ENCODE measurements at places on chromosomes 1 and 21.

DNA sequence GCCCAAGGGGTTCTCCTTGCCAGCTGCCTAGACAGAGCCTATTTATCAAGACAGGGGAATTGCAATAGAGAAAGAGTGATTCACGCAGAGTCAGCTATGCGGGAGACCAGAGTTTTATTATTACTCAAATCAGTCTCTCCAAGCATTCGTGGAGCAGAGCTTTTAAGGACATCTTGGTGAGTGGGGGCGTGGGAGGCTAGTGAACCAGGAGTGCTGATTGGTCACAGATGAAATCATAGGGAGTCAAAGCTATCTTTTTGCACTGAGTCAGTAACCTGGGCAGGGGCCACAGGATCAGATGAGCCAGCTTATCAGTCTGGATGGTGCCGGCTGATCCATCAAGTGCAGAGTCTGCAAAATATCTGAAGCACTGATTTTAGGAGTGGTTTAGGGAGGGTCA is 64.8 kb upstream of the MRPS6 start:
- DNase-seq = no peak

- DNase-seq = no peak
These were observed at the start of gene IVL for GRCh38 chr1:152907686-152908601. Gene IVL, plus strand, starts transcription at chr1:152908546. Its CDS starts 1,252 bp downstream, at chr1:152909798.

DNA sequence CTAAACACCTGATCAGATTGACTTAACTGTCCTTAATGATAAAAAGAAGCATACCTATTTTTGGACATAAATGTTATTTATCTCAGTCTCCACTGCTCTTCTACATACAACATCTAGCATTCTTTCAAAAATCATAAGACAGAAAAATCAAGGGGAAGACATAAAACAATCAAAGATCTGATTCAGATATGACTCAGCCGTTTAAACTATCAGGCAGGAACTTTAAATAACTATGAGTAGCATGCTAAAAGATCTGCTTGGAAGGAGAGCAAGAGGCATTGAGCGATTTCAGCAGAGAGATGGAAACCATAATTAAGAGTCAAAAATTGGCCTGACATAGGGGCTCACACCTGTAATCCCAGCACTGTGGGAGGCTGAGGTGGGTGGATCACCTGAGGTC is 27.2 kb upstream of the SLC22A15 start:
- no peak for DNase-seq

- no peak for DNase-seq
These were observed 52.9 kb downstream of the SUCO start for GRCh38 chr1:172585861-172586260.

DNA sequence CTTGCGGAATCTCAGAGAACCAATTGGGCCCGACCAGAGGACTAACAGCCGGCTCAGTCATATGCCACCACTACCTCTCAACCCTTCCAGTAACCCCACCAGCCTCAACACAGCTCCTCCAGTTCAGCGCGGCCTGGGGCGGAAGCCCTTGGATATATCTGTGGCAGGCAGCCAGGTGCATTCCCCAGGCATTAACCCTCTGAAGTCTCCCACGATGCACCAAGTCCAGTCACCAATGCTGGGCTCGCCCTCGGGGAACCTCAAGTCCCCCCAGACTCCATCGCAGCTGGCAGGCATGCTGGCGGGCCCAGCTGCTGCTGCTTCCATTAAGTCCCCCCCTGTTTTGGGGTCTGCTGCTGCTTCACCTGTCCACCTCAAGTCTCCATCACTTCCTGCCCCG is 49.8 kb downstream of the ACP6 start:
- DNase-seq = no peak

DNA sequence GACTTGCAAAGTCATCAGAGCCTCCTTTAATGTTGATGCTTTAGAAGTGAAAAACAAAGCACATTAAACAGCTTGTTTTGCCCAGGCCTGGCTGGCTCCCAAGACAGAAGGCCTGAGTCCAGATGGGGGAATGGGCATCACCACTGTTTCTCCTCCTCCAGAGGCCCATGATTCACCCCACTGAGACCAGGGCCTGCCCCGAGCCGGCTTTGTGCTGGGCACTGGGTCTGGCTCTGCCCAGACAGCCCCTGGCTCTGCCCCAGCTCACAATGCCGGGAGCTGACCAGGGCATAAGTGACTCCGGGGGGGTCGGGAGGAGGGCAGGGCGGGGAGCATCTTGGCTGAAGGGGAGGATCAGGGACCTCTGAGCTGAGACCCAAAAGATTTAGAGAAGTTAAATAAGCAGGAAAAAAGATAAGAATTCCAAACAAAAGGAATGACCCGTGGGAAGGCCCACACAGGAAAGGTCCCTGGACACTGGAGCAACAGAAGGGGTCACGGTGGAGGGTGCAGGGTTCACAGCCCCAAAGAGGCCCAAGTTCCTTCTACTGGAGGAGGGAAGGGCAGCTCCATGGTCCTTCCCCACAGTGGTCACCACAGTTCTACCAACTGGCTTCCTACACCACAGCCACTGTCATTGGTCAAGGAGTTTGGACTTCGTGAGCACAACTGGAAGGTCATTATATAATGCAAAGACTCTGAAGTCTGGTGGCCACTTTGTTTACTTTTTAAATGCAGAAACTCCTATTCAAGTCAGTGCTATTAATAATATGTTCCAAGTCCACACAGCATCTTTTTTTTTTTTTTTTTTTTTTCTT is 5.5 kb downstream of the C2CD2 start:
- no peak for DNase-seq

- no peak for DNase-seq
These were observed 129.3 kb upstream of the GORAB start for GRCh38 chr1:170402476-170403311.

DNA sequence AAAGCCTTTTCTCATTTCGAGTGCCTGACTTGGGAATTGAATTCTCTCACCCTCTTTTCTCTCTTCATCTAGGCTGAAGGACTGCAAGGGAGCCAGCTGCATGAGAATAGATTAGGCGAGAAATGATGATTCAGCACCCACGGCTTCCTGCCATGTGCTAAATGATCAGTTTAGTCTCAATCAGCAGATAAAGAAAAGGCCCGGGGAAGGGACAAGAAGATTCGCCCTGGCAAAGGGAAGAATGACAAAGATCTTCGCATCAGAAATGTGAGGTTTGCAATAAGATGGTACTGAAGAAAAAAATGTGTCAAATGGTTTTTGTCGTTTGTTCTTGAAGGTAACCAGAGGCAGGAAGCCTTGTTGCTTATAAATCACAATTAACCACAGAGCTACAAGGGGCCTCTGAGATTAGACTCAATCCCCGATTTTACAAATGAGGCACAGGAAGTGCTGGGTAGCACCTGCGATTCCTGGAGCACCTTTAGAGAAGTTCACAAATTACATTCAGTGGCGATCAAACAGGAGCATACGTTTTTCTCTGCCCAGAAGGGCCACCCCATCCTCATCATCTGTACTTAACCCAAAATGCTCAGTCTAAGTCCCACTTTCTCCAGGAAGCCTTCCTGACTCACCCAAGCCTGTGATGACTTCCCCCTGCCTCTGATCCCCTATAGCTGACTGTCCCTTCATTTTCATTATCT is 183.4 kb downstream of the ZNF281 start:
- no peak for DNase-seq

DNA sequence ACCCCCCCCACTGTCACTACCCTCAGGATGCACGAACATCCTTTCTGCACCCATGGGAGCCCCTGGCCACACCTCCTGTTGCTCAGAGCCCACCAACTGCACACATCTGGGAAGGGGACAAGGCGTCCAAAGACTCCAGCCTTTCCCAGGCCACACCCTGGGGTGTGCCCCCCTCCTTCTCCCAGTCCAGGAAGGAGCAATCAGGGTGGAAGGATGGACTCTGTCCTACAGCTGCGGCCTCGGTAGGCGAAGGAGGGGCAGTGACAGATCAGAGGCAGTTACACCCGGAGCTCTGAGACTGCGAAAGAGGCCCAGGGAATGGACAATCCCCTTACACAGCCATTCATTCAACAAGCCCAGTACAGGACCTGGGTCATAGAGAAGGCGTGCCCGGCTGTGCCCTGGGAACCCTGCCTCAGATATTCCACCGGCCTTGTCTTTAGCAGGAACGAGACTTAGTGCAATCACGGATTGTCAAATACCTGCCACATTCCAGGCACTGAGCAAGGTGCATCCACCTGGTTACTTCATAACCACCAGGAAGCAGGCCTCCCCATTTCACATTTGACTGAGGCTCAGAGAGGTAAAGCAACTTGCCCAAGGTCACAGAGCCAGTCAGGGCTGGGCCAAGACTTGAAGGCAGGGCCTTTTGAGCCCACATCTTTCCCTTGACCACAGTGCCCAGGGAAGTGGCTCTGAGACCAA is 9.4 kb downstream of the HSPG2 start:
- no peak for DNase-seq

DNA sequence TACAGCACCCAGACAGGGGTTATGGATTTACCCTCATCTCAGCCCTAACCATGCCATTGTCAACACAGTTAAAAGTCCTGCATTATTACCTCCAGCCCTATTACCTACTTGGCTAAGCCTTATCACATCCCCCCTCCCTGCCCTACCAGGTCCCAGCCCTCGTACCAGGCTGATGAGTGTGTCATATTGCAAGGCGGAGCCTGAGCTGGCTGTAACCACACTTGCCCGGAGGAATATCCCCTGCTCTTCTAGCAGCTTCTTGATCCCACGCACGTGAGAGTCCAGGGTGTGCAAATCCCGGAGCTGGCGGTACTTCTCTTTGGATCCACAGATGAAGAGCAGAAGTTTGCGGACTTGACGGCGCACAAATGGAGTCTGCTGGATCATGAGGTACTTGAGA is 87.4 kb downstream of the UBR4 start:
- DNase-seq = no peak

GRCh38 chr1:115274467-115274866 is 63.6 kb downstream of the NGF start:
- DNase-seq = no peak

- DNase-seq = no peak
These were observed 64.6 kb upstream of the AK4 start for GRCh38 chr1:65083263-65083896.

DNA sequence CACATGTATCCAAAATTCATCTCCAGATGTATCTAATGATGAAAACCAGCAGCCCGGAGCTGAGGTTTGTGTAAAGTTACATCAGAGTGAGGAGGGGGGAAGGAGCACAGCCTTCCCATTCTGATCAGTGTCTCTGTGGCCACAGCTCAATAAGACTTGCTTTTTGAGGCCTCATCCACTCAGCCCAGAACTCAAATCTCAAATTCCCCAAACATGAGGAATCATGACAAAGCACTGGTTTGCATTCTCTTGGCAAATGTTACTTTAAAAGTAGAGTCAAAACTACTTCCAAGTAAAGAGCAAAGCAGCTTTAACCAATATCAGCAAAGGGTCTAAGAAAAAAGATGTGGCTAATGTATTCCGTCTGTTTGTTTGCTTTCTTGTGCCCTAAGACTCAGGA is 30.9 kb downstream of the CCN1 start:
- DNase-seq = no peak

- DNase-seq = no peak
These were observed 159.8 kb downstream of the PBX1 start for GRCh38 chr1:164718821-164719220.

DNA sequence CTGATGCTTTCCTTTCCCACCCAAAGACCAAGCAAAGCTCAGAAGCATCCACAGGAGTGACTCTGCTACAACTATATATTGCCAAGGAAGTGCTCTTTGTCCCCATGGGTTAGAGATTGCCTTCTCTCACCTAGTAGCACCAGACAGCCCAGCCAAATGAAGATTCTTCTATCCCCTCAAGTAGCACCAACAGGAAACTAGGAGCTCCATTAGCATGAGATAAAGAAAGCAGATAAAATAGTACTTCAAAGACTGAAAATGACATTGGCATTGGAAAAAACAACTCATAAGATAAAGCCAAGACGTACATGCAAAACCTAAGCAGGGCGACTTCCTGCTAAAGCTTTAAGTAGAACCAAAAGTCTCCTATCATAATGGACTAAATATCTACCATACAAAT is 871.5 kb downstream of the AMY1C start:
- no peak for DNase-seq

- no peak for DNase-seq
These were observed 49.3 kb downstream of the KCNAB2 start for GRCh38 chr1:6094801-6095505.

- no peak for DNase-seq
These were observed 9.7 kb downstream of the BRDT start for GRCh38 chr1:91958926-91959325.

GRCh38 chr1:27885114-27885528 is 12.8 kb downstream of the THEMIS2 start:
- no peak for DNase-seq

- no peak for DNase-seq
These were observed 2.3 kb upstream of the MXRA8 start for GRCh38 chr1:1360506-1361169.

DNA sequence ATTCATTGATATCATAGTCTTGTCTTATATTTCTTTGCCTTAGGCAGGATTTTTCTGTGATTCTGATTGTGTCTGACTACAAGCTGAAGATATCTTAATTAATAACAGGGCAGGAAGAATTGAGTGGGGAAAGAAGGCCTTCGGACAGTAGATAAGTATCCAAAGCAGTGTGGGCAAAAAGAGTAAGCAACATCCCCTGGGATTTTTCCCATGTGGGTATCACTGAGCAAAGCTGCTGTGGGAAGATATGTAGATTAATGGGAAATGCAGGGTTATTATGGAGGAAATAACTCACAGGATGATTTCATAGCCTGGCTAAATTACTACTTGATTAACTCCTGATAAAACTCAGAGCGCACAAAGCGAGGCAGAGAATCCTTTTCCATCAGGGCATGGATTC is 55.7 kb downstream of the RGS5 start:
- DNase-seq = no peak

- peak; percentile 57 for DNase-seq
These were observed 47.8 kb downstream of the ITPKB start for GRCh38 chr1:226691247-226691646.

DNA sequence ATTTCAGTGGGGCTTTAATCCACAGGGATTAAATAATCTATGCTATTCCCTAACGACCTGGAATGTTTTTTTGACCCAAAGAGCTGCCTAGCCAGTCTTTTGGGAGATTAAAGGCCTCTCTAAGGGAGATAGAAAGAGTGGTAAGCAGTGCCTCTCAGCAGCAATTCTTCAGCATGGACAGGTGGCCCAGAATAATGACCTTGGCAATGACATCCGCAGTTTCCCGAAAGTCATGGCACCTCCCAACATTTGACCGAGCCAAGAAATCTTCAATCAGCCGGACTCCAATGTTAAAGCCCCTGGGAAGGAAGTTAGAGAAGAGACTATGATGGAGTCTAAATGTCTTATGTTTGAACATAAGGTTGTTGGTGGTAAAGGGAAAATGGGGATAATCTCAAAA is 9.8 kb downstream of the TRAPPC3 start:
- DNase-seq = no peak

Data from activated gamma-delta T cell treated with Interleukin-2 at 50 U/mL for 16 hours (primary cell).